CD4-positive, alpha-beta T cell treated with Interleukin-6 at 100 ng/mL for 8 hours (primary cell): ENCODE measurements at places on chromosomes 7 and 10.

DNA sequence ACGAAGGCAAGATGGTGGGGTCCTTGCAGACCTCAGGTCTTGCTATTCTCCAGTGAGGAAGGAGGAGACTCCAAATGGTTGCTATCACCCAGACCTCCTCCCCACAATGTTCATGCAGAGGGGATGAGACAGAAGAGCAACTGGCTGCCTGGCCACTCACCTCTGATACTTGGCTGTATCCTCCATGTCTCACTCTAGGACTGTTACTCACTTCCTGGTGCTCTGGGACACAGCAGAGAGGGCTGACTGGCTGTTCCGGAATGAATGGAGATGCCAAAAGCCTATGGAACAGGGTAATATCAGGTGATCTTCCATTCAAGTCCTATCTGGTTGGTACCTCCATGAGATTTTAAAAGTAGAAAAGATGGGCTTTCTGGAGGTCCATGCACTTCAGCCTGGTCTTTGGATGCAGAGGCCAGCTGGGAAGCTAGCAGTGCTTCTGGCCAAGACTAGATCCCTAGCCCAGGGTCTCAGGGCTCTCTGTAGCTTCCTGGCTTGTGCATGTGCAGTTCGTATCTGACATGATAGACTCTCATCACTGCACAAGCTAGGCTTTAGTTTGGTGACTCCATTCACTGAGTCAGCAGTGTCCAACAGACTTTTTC is 27.0 kb upstream of the ABI1 start:
- no peak for DNase-seq

- no peak for DNase-seq
Measured at GRCh38 chr10:125720002-125720382, 483 bp downstream of the EDRF1 start.

DNA sequence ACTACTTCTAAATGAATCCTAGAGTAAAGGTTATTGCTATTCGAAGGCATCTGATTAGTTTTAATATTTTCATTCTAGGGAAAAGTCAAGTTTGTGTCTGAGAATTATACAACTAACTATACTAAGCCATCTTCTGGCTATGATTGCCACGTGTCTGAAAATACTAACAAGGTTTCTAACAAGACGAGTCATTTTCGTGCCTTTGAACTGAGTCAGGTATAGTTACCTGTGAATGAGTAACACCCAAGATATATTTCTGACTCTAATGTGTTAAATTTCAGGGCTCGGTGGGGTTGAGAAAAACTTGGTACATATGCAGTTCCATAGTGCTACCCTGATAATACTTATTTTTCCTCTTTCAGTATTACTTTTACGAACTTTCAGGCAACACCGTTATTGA is 35.5 kb downstream of the TASOR2 start:
- DNase-seq, result no peak

GRCh38 chr10:31929261-31930022 is 811 bp upstream of the ARHGAP12 start:
- DNase-seq, result peak; percentile 15

GRCh38 chr7:146022776-146023175 is 93.8 kb upstream of the CNTNAP2 start:
- no peak for DNase-seq

DNA sequence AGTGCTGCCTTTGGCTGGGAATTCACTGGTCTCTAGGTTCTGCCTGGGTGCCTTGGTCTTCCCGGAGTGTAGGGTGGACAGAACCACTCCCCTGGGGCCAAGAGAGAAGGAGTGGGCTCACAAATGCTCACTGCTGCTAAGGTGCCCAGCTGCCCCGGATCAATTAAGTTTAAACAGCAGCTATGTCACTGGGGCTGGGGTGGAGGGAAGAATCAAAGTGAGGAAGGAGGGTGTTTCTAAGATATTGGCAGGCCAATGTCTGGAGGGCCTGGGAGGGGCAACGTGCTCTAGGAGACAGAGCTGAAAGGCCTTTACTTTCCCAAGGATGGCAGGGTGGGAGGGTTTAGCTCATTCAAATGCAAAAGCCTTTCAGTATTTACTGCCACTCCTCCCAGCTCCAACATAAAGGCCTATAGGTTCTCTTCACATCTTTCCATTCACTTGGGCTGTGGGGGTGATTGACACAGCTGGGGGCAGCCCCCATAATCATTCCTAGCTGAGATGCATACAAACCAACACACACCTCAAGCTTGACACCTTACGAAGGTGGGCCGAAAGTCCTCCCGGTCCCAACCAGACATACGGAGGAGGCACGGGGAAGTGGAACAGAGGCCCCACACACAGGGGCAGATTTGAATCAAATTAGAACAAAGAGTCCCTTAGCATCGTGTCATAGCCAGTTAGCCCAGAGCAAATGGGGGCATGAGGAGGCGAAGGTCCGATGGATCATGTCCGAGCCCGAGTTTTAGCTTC is 108.0 kb upstream of the EFCAB10 start:
- DNase-seq, result no peak

- DNase-seq, result no peak
Measured at GRCh38 chr7:120110169-120110568, 162.8 kb upstream of the KCND2 start.

GRCh38 chr10:60008816-60009215 is 102.5 kb upstream of the CCDC6 start:
- DNase-seq, result no peak

- no peak for DNase-seq
Measured at GRCh38 chr7:47354831-47355541, 226.9 kb downstream of the TNS3 start.

GRCh38 chr7:99428972-99429566 is 9.5 kb downstream of the PTCD1 start:
- peak; percentile 11 for DNase-seq

- no peak for DNase-seq
Measured at GRCh38 chr10:110209926-110210673, 2.7 kb downstream of the MXI1 start.

- DNase-seq, result no peak
Measured at GRCh38 chr10:92689663-92690210, at the start of gene HHEX. Gene HHEX, plus strand, starts transcription at chr10:92689955. Its CDS starts 32 bp downstream, at chr10:92689987.

DNA sequence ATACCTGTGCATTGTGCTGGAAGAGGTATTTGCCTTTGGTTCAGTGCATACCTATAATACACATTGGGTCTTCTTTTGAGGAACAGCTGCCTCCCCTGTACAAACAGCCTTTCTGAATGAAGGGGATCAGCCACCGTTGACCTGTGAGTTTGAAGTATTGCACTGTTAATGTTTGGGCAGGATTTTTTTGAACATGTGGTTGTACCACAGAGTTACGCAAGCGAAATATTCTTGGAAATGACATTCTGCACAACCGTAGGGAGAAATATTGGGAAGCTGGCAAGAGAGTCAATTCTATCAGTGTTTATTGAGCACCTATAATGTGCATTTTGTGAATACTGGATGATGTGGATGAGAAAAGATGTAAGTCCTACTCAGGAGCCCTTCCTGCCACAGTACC is 270.6 kb downstream of the AUTS2 start:
- DNase-seq, result no peak

GRCh38 chr7:147153571-147153970 is 1037.0 kb downstream of the CNTNAP2 start:
- DNase-seq, result no peak

GRCh38 chr7:105718511-105718925 is 137.2 kb upstream of the EFCAB10 start:
- DNase-seq, result no peak

DNA sequence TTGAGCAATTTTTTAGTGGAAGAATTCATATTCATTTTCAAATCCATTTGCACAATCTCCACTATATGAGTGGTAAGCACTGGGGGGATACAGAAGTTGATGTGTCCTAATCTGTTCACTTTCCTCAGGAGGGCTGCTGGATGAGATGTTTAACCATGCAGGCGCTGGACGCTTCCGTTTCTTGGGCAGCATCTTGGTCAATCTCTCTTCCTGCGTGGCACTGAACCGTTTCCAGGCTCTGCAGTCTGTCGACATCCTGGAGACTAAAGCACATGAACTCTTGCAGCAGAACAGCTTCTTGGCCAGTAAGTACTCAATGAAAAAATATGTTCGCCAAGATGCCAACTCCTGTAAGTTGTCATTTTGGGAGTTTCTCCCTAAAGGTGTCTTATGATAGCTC is 179.3 kb downstream of the ABCA13 start:
- DNase-seq, result no peak

- no peak for DNase-seq
Measured at GRCh38 chr10:24367688-24368087, 158.8 kb downstream of the KIAA1217 start.

GRCh38 chr10:112247791-112248190 is 35.4 kb upstream of the TECTB start:
- no peak for DNase-seq

DNA sequence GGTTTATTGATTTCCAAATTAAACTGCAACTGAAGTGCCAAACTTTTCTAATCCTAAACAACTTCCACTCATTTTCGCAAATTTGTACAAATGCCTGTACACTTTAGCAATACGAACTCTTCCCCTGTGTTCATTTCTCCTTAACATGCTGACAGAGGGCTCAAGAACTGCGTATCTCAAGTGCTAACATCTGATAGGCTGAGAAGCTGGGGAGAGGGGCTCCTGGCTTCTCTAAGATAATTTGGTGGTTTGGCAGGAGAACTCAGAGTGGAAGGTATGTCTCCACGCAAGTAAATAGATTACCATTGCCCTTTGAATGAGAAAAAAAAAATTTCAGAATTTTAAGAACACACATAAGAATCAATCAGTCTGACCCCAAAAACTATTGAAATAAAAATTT is 53.3 kb upstream of the ANLN start:
- no peak for DNase-seq

DNA sequence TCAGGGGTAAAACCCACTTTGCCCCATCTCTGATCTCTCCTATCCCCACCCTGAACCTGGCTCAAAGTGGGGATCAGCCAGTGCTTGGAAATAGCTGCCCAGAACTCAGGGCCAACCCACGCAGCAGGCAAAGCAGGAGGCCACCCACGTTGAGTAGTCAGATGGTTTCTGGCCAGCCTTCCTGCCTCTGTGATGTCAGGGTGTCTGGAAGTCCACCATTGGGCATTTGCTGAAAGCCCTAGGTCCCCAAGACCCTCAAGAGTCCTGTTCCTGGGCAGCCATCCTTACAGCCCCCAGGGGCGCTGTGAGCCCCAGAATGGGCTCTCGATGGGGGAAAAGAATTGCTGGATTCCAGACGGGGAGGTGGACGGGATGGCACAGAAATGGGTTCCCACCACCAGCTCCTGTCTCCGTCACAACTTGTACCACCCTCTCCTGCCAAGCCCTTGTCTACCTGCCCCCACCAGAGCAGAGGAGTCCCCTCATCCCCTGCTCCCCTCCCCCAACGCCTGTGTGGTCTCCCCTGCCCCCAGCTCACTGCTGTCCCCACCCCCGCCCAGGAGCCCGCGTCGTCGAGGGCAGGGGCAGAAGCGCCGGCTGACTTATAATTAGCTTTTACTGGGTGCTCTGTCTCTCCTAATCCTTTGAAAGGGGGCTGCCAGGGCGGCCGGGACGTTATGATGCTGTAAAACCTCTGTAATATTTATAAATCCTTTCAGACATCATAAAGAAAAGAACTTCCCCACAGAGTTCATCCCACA is 3.9 kb downstream of the MYL10 start:
- no peak for DNase-seq

- DNase-seq, result no peak
Measured at GRCh38 chr10:88895250-88895649, 15.2 kb downstream of the STAMBPL1 start.

- DNase-seq, result no peak
Measured at GRCh38 chr7:116500078-116500853, 728 bp downstream of the CAV2 start.

- DNase-seq, result no peak
Measured at GRCh38 chr7:156356551-156356950, 284.0 kb upstream of the RNF32 start.

DNA sequence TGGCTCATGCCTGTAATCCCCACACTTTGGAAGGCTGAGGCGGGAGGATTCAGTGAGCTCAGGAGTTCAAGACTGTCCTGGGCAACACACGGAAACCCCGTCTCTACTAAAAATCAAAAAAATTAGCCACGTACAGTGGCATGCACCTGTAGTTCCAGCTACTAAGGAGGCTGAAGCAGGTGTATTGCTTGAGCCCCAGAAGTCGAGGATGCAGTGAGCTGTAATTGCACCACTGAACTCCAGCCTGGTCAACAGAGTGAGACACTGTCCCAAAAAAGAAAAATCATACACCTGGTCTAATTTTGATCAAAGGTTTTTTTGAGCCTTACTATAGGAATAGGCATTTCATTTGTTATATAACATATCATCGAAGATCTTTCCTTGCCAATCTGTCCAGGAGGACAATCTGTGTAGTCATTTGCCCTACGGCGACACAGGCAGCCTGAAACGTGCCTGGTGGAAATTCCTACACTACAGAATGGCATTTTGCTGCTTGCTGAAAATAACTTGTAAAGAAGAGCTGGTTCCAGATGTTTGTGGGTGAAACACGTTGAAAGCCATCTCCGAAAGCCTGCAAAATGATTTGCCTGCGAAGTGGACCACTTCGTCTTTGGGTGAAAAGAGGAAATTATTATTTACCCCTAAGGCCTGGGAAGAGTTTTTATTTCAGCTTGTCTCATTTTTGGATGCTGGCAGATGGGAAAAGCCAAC is 31.3 kb upstream of the GDI2 start:
- DNase-seq, result no peak

- DNase-seq, result no peak
Measured at GRCh38 chr10:2128991-2129390, 391.7 kb upstream of the ADARB2 start.
